ENCODE measurements at places on chromosomes 3 and 15.
A peak's percentile ranks its signal among the peaks of the same experiment; 100 is the strongest.

- no peak for DNase-seq
Observed at GRCh38 chr3:126667631-126668449, 12.9 kb upstream of the TXNRD3 start.

GRCh38 chr3:158731486-158731885, 771 bp downstream of the RARRES1 start:
- DNase-seq, result no peak

DNA sequence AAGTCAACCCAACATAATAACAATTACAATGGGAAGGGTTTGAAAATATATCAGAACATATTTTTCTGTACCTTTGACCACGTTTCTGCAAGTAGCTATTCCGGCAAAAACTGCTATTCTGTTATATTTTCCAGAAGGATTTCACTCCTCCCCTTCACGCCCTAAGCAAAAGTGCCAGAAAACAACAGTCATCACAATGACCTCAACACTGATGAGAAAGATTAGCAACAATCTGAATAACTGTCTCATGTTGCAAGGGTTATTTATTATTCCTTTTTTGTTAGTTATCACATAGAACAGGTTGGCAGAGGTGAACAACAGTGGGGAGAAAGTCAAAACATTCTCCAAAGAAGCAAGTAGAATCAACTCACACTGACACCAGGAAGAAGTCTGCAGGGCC, 269.4 kb upstream of the ARRDC4 start:
- DNase-seq, result no peak

- no peak for DNase-seq
Observed at GRCh38 chr3:178440043-178440442, 96.2 kb upstream of the KCNMB2 start.

DNA sequence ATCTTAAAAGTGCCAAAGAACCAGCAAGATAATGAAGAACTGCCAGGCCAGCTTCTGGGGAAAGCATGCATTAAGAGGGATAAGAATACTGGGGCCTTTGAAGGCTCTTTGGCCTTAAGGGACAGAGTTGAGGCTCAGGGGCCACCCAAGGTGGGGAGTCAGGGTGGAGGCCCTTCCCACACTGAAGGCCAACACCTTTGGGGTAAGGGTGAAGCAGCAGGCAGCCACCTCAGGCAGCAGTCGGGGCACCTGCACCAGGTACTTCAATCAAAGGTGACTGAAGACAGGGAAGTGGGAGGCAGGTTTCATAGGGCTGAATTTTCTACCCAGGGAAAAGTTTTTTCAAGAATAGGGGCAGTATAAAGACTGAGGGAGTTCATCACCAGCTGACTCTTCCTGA, 87.7 kb upstream of the KLF13 start:
- peak; percentile 34 for DNase-seq

DNA sequence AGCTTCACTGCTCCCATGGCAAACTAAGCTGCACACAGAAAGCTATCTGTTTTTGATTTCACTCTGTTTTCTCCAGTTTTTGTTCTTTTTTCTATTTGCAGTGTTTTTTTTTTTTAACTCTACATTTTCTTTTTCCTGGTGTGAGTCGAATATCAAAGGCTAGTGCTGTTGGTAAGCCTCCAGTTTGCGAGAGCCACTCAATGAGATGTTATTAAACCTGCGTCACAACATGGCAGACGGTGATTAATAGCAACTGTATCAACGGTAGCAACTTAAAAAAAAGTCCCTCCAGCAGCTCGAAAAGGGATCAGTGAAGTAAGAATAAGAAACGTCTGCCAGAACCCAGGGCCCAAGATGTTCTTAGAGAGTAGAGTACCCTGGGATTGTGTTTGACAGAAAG, 84.1 kb downstream of the MEIS2 start:
- DNase-seq, result no peak

DNA sequence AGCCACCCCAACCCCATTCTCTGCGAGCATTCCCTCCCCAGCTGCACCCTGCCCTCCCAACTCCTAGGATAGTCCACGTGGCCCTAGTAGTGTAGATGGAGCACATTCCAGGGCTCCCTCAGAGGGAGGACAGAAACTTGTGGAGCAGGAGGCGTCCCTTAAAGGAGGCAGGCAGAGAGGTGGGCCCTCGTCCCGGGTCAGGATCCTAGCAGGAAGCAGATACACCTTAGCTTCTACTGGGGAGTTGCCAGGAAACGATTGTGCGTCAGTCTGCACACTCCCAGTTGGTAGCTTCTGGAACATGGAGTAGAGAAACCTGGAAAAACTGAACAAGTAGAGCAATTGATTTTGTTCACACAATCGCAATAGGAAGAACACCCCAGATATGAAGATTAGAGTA, 43.9 kb upstream of the KLHL25 start:
- DNase-seq, result no peak

GRCh38 chr3:112894258-112894657, 47.6 kb upstream of the CD200R1L start:
- no peak for DNase-seq

GRCh38 chr3:50630877-50631276, 13.9 kb downstream of the MAPKAPK3 start:
- DNase-seq, result no peak

DNA sequence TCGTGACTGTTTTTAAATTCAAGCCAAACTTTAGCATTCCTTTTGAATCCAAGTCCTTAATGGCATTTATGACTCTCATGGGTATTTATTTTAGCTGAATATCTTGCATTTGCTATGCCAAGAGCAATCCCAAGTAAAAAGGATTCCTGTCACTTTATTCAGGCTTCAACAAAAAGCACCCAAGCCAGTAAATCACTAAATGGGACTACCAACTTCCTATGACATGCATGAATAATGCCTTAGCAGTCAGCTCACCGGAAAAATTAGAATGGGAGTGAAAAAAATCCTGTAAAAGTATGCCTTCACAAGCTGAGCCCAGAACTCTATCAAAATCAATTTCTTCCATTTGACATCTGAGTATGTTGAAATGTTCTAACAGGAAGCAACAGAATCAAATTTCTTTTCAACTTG, 1297.9 kb downstream of the ROBO2 start:
- no peak for DNase-seq

- no peak for DNase-seq
Observed at GRCh38 chr3:182735672-182736071, 57.6 kb upstream of the ATP11B start.

GRCh38 chr3:148727231-148727630, 29.5 kb downstream of the AGTR1 start:
- no peak for DNase-seq

DNA sequence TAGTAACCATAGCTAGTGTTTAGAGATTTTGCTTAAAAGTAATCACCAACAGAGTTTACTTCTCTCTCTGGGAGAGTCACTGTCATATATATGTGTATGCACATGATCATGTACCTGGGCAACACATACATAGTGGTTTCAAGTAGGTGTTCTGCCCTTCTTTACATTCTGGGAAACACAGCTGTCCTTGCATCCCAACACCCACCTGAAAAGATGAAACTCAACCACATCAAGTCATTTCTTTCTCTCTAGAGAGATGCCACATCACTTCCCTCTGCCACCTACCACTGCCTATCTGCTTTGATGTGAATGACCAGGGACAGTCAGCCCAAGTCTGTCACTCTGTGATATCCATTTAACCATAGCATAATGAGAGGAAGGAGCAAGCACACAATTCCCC, 155.8 kb upstream of the GADL1 start:
- no peak for DNase-seq

DNA sequence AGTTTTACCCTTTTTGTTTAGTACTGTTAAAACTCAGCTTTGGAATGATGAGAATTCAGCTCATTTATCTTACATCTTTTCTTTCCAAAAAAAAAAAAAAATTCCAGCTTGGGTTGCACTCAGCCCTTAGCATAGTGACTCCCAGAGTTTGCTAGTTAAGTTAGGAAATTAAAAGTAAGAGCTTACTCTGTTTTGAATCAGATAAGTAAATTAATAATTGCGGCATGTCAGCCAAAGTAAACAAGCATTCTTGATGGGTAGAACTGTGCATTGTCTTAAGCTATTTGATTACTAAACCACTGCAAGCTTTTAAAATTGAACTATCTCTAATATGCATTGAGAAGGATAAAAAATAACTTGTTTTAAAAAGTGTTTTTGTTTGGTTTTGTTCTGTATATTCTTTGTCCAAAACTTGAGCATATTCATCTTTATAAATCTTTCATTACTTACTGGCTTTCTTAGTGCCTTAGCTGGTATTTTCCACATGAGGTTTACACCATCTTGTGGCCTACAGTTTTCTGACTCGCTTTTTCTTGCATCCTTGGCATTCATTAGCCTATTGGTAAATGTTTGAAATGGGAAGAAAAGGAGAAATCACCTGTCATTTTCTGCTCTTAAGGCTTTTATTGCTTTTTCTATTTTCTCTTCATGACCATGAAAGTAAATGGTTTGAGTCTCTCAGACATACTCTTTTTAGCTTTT, 107.6 kb downstream of the FILIP1L start:
- DNase-seq, result no peak

DNA sequence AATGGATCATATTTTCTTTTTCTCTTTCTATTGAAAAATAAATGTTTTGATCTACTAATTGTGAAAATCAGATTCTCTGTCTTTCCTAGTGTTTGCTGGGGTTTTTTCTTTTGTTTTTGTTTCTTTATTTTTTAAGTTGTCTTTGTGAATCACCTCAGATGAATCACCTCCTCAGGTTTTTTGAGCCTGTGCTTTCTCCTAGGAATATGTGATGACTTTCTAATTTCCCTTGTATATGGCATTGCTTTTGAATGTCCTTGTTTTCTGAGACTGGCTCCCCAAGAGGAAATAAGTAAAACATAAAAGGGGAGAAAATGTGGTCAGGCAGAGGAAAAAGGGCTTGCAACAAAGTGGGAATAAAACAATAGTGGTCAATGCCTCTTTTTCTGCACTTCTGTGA, 750.0 kb downstream of the ZPLD1 start:
- no peak for DNase-seq

DNA sequence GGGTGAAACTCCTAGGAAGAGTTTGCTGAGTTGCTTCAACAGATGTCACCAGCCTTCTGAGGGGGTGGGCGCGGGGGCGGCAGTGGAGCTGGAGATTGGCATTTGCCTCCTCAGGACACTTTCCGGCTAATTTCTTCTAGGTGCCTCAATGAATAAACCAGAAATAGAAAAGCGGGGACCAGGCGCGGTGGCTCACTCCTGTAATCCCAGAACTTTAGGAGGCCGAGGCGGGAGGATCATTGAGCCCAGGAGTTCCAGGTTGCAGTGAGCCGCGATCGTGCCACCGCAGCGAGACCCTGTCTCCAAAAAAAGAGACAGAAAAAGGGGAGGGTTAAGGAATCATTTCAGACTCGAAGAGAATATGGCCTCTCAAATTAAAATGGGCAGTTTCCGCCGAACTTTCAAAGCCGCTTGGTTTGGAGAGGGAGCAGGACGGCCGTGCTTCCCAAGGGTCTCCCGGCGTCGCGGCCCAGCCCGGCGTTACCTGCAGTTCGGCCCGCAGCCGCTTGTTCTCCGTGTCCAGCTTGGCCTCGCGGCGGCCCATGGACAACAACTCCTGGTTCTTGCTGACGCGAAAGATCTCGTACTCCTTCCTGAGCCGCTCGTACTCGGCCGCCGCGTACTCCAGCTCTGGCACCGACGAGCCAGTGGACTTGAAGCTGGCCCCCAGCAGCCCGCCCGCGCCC, 587 bp downstream of the NPHP3 start:
- DNase-seq, result peak; percentile 92

GRCh38 chr15:67225336-67225735, 29.1 kb downstream of the AAGAB start:
- no peak for DNase-seq

DNA sequence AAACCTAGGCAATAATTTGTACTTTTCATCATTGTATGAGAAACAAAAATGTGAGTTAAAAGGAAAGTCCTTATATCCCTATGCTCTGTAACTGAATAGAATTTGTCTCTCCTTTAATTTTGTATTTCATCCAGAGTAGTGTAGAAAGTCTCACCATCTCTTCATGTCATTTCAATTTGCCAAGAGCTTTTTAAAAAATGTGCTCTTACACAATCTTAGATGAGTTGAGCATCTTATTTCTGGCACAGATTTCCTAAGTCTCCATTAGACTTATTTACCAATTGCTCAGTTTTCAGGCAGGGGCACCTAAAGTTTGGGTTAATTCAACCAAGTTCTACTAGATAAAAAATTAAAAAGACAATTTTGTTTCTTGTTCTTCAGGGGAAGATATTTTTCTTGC, 201.5 kb upstream of the RBMS3 start:
- DNase-seq, result no peak

DNA sequence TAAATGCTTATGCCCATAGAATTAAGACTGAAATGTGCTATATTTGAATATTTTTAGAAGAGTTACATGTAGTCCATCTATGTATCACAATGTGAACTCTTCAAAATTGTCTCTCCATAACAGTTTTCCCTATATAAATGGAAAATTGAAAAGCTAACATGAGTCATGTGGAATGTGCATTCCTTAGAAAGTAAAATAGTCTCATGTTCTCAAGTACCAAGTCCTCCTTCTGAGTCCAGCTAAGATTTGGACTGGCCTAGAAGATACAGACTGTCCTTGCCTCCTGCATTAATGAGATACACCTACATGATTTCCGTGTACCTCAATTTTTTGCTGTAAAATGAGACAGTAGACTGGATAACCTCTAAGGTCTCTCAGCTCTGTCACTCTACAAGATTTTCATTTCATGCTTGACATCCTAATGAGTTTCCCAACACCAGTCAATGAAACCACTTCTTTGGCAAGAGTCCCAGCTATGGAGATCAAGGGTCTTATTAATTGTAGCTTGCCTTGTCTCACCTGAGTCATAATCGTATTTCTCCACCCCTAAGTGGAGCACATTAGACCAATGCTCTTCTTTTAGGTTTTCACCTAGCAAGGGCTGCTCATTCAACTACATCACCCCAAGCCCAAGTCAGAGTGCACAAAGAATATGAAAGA, 350.6 kb upstream of the IL12A start:
- no peak for DNase-seq

DNA sequence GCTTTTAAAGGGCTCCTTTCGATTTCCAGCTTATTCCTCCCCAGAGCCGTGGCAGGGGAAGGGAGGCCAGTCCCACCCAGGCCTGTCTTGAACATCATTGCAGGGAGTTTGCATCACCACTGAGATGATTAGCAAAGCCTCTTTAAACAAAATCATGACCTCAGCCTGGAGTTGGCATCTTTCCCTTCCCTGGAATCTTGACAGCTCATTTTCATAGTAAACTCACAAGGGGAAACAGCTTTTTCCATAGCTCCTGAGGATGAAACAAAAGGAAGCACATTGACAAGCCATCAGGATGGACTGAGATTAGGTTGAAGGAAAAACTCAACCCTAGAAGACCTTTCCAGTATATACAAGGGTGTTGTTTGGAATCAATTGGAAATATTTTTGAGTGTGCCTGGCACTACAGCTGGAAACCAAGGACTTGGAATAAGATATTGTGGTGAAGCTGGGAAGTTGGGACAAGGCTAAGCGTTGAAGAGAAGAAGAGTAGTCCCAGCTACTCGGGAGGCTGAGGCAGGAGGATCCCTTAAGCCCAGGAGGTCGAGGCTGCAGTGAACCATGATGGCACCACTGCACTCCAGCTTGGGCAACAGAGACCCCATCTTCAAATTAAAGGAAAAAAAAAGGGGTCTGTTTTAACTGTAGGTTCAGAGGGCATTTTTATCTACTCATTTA, 3.1 kb upstream of the LARP6 start:
- DNase-seq, result no peak

GRCh38 chr15:100537331-100537730, 8.6 kb upstream of the CERS3 start:
- DNase-seq, result no peak

- DNase-seq, result no peak
Observed at GRCh38 chr15:43376017-43376705, 5.3 kb downstream of the TUBGCP4 start.

GRCh38 chr3:68207327-68207726, 552.9 kb upstream of the SUCLG2 start:
- DNase-seq, result no peak

GRCh38 chr3:29850641-29851040, 569.8 kb downstream of the RBMS3 start:
- DNase-seq, result no peak

- no peak for DNase-seq
Observed at GRCh38 chr3:69930564-69930963, 69.0 kb upstream of the SAMMSON start.

All from chondrocyte (in vitro differentiated cells).